ENCODE measurements at places on chromosomes 11 and 22. TPM values are rescaled to one million over a fixed set of nuclear protein-coding genes. Genes with fewer than 3 reads are reported as not detected.

MOV10L1 gene
- 2.6 TPM for total RNA-seq

DNA sequence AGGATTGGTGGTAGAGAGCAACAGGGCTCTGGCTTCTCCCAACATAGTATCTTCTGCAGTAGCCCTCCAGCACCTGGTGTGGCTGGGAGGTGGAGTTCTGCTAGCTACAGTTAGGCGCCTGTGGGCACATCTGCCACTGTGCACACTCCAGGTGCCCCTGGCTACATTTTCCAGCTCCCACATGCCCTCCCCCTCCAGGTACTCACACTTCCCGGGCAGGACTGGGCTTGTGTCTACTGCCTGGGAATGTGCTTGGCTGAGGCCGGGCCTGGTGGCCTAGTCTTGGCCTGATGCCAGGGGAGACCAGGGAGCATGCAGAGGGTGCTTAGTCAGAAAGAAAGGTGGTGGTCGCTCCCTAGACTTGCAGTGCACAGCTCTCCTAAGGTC, 15.8 kb downstream of the PHLDB1 start:
- DNase-seq, result no peak

YPEL1 gene
- 10.0 TPM for total RNA-seq

DNA sequence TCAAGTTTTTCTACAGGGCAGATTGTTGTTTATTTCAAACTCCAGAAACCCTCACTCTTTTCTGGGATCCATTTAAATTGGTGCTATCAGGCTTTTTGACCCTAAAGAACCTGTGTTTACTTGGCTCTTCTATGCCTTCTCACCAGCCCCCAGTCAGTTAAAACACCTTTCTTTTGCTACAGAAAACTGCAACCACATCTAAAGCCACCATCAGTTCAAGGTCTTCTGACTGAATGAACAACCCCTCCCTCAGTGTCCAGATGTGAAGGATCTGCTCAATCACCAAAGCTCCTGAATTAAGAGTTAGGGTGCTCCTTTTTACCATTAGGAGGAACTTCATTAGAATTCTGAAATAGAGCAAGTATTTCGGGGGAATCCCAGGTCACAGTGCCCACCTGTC, 7.0 kb upstream of the GLYATL1B start:
- no peak for DNase-seq

APOBEC3A gene
- total RNA-seq, result not detected
